ENCODE measurements at places on chromosomes 13 and 19.

DNA sequence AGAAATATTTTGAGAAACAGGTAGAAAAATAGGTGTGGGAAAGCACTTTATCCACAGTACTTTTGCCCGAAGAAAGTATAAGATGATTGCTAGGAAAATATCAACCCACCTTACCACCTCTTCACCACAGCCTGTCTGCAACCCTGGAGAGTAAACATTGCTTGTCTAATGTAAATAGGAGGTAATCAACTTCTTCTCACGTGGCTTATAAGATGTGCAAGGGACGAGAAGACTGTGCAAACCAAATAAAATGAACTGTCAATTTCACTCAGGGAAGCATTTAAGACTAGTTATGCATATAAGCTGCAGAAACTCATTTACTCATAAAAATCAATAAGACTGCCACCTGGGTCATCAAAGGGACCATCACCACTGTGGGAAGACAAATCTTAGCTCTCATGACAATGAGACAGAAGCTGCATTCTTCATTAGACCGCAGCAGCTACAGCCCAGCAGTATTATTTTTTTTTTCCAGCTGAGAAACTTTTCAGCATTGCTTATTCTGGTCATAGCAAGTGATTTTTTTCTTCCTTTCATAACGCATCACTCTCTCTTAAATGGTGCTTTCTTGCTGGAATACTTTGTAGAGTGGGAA is 807.7 kb upstream of the GPC6 start:
- no peak for DNase-seq

DNA sequence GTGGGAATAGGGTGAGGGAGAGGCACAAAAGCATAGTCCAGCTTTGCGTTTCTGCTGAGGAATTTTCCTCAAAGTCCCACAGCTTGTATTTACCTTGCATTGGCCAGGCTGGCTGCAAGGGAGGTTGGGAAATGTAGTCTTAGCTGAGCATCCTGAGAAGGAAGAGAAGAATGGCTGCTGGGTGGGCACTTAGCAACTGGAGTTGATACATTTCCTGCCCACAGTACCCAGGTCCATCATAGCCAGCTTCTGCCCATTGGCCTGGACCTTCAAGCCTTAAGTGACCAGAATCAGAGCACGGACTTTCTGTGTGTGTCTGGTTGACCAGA is 112.4 kb downstream of the SIPA1L3 start:
- DNase-seq, result no peak

DNA sequence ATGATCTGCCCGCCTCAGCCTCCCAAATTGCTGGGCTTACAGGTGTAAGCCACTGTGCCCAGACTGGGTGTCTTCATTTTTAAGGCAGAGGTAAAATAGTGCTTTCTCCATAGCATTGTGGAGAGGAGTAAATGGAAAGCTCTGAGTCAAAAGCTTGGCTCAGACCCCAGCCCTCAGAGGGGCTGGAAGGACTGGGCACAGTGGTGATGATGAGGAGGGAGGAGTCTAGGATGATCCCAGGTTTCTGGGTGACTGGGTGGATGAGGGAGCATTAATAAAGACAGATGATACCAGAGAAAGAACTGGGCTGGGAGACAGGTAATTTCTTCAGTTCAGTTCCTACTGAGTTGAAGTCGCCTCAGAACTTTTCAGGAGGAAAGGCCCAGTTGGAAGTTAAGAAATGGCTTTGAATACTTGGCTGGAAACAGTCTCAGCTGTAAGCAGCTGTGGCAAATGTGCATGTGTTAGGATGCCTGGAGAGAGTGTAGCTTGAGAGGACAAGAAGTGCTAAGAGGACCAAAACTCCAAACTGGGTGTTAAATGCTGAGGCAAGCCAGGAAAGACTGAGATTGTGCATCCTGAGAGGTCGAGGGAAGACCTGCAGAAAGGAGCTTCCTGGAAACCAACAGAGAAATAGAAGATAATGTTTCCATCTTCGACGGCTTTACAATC is 37.1 kb upstream of the MEDAG start:
- DNase-seq, result no peak

DNA sequence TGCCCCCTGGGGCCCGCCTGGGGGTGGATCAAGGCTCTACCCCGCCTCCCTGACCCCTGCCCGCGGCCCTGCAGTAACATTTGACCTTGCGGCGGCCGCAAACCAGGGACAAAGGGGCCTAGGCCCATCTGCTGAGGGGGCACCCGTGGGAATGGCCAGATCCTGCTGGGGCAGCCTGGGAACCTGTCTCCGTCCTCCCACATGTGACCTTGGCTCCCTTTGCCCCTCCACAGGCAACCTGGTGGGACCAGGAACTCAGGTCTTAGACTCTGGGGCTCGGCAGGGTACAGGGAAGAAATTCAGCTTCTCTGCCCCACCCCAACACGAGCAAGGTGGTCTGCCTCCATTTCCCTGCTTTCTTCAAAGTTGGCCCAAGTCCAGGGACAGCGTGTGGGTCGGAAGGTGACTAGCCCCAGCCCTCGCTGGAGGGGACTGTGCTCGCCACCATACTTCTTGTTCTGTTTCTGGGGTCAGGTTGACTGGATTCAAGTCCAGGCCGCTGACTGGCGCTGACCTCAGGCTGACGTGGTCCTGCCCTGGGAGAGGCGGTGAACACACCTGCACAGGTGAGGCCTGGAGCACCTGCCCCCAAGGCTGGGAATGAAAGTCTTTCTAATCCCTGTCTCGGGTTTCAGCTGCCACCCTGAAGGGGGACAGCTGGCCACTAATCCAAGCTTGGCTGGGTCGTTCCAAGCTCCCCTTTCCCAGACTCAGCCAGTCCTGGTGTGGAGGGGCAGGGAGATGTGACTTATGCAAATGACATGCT is 2.5 kb upstream of the NR2F6 start:
- DNase-seq, result no peak

DNA sequence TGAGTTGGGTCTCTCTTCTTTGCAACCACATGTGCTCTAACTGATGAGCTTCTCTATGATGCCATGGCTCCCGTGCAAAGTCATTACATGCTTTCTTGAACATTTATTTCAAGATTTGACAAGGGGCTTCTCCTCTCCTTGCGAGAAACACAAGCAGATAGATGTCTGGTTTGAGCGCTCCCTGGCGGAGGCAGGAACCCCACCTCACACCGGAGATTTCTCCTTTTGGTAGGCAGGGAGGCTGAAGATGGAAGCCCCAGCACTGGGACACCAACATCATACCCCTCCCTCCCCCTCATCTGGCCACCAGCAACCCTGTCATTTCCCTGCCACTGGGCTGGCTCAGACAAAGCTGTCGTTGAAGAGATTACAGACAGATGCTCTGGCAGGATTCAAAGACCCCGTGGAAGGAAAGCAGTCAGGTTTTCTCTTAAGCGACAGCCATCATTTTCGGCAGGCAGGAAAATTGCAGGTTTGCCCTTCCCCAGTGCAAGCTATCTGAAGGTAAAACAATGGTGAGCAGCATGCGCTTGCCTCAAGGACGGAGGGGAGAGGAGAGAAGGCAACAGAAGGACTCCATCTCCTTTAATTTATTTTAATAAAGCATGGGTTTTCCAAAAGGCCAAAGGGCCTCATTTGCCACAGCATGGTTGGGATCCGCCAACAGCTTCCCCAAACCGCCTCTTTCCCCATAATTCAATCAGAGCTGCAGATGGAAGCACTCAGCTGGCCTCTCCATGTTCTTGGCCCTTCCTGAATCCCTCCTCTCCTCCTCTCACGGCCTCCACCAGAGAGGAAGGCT is 344.1 kb upstream of the TSHZ3 start:
- no peak for DNase-seq

DNA sequence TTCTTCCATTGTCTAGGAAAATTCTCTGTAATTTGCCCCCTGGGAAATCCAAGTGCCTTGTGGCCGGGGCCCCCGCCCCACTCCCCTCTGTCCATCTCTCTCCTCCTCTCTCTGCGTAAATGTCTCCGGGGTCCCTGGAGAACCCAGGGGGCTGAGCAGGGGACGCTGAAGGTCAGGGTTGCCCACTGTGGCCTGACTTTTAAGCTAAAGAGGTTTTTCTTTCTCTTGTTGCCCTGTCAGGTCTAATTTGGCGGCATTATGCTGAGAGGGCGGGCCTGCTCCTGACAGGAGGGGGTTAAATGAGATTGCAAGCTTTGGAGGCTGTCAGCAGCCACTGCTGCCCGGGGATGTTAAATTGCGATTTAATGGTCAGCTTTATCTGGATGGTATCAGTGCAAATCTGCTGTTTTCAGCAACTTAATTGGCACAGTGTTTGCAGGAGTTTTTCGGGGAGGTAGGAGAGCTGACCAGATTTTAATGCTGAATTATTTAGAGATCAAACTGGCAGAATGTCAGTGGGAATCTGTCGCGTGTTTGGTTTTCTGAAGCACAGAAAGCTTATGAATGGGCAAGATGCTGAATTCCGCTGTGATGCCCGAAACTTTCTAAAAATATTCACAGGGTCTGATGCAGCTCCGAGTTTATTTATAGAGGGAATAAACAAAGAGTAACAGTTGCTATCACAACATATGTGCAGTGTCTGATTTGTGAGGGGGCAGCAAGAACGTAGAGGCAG is 93.2 kb upstream of the SOX1 start:
- no peak for DNase-seq

GRCh38 chr13:106161146-106161545 is 374.3 kb downstream of the EFNB2 start:
- no peak for DNase-seq

DNA sequence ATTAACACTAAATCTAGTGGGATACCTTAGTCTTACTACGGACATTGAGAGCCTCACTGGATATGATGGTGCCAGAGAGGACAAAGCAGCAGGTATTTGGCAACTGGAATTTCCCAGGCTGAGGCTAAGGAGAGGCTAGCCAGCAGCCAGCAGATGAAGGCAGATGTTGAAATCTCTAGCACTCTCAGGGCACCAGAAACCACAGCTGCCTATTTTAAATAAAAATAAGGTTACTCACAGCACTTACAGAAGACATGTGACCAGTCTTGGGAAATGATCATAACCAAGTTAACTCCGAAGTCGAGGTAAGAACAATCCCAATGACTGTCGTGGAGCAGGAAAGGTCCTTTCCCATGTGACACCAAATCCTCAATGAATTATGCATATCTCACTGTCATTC is 1726.0 kb downstream of the EFNB2 start:
- DNase-seq, result no peak

DNA sequence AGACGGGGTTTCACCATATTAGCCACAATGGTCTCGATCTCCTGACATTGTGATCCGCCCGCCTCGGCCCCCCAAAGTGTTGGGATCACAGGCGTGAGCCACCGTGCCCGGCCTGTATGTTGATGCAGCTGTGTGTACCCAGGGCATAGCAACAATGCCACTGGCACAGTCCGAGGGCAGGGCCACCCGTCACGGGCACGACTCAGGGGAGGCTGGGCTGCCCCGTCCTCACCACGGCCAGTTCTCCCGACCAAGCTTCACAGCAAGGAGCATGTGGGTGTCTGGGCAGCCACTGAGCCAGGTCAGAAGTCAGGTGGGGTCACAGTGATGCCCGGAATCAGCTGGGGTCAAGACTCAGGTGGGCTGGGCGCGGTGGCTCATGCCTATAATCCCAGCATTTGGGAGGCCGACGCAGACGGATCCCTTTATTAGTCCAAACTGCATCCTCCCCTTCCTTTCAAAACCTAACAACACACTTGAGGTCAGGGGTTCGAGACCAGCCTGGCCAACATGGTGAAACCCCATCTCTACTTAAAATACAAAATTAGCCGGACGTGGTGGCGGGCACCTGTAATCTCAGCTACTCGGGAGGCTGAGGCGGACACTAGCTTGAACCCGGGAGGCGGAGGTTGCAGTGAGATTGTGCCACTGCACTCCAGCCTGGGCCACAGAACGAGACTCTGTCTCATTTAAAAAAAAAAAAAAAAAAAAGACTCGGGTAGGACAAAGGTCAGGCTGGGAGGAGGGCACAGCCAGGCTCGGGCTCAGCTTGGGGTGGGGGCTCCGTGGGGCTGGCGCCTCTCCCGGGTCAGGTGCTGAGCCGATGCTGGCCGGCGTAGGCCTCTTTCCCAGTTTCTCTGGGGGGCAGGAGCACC is 1.2 kb upstream of the CDC34 start:
- DNase-seq, result no peak

DNA sequence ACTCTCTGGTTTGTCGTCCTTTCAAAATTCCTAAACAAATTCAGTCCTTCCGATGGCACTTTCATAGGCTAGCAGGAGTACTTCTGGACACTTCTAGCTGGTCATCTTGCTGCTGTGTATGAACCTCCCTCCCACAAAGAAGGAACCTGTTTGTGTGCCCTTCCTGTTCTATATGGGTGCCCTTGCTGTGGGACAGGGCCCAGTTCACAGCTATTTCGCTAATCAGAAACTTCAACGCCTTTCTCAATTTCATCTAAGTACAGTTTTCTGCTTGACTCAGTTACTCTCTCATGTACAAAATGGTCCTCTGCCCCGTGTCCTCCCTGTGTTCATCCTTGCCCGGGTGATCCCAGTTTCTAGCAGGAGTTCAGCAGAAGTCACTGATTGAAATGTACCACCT is 96.1 kb downstream of the STARD13 start:
- no peak for DNase-seq

DNA sequence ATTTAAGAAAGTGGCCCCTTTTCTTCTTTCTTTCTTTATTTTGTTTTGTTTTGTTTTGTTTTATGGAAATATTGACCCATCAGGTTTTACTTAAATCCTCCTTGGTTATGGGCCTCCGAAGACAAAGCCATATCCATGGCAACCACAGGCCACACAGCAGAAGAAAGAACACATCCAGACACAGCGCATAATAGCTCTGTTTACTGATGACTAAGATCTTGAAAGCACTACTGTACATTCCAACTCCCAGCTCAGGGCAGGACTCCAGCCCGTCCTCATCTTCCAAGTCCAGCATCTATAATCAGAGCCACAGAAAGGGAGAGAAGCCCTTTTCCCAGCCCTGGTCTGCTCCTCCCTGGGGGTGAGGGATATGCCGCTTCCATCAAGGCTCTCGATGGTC is 84.3 kb downstream of the NUFIP1 start:
- DNase-seq, result no peak

GRCh38 chr13:46536341-46536740 is 16.6 kb upstream of the LRCH1 start:
- DNase-seq, result no peak

- DNase-seq, result no peak
These were observed 4.8 kb upstream of the ZNF253 start for GRCh38 chr19:19860756-19861390.

All from right lobe of liver (tissue), 6 donors.